Smooth muscle cell of the umbilical artery (primary cell): ENCODE measurements at places on chromosomes 11 and 22. TPM values are rescaled to one million over a fixed set of nuclear protein-coding genes. Genes with fewer than 3 reads are reported as not detected.

The P2RY6 gene
- total RNA-seq = 2.2 and 3.3 TPM in 2 replicates

The KCNC1 gene
- total RNA-seq = not detected in 2 replicates

The DKK3 gene
- 328 and 422 TPM in 2 replicates for total RNA-seq

The IFITM10 gene
- total RNA-seq = 1.0 and 1.5 TPM in 2 replicates

The PHOX2A gene
- not detected in 2 replicates for total RNA-seq

The SMC1B gene
- not detected in 2 replicates for total RNA-seq

The F2 gene
- total RNA-seq = not detected in 2 replicates

The DCDC1 gene
- total RNA-seq = 0.14 and 0.30 TPM in 2 replicates

The OR8D4 gene
- not detected in 2 replicates for total RNA-seq

The NXPE4 gene
- not detected in 2 replicates for total RNA-seq

The APOL3 gene
- 6.5 and 9.7 TPM in 2 replicates for total RNA-seq

The RAG1 gene
- total RNA-seq = 0.30 and 0.74 TPM in 2 replicates

The SLC22A9 gene
- not detected in 2 replicates for total RNA-seq

The OOSP4A gene
- not detected in 2 replicates for total RNA-seq

The BAD gene
- total RNA-seq = 31.4 and 48.1 TPM in 2 replicates

The KCNK7 gene
- total RNA-seq = 0.09 and 0.30 TPM in 2 replicates

The ASRGL1 gene
- 0.30 and 0.78 TPM in 2 replicates for total RNA-seq

The PRG2 gene
- 0.09 and 0.89 TPM in 2 replicates for total RNA-seq
